ENCODE measurements at places on chromosomes 12 and 14.

DNA sequence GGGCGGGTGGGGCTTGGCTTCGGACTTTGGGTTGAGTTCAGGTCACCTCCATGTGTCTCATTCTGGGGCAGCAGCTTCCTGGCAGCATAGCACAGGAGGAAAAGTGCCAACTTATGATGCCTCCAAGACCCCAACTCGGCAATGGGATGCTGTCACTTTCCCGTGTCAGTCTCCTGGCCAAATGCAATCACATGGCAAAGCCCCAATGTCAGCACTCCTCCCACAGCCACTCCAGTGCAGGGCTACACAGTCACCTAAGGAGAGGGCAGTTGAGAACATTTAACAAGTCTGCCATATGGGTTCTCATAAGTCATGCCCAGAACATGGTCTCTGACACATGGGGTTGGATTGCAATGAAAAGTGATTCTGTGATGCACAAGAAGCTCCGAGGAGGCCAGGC is 26.7 kb downstream of the ELK3 start:
- DNase-seq, result no peak

GRCh38 chr12:131826097-131826928 is 1.9 kb upstream of the MMP17 start:
- no peak for DNase-seq

- DNase-seq, result no peak
Observed at GRCh38 chr12:7155471-7156034, 25.4 kb downstream of the CLSTN3 start.

DNA sequence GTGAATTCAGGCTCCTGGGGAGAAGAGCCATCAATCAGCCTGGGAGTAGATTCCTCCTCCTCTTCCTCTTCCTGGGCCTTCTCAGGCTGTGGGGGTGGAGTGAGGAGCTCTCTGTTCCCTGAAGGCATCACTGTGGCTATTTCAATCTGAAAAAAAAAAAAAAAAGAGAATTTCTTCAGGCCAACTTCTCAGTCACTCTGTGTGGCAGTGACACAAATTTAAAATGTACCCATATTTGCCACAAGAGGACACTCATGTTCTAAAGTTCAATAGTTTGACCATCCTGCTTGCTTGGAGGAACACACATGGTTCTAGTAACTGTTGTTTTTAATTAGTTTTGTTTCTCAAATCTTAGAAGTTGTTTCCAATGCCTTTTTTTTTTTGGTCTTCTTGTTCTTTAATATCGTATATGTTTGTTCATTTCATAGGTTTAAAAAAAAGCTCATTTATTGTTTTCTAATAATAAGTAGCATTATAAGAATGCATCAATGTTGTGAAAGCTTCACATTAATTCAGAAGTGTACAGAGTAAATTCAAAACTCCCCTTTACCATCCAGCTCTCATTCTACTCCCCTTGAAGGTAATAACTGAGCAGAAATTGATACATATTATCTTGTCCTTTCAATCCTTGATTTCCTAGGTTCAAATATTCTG is 23.3 kb upstream of the CCER1 start:
- DNase-seq, result no peak

DNA sequence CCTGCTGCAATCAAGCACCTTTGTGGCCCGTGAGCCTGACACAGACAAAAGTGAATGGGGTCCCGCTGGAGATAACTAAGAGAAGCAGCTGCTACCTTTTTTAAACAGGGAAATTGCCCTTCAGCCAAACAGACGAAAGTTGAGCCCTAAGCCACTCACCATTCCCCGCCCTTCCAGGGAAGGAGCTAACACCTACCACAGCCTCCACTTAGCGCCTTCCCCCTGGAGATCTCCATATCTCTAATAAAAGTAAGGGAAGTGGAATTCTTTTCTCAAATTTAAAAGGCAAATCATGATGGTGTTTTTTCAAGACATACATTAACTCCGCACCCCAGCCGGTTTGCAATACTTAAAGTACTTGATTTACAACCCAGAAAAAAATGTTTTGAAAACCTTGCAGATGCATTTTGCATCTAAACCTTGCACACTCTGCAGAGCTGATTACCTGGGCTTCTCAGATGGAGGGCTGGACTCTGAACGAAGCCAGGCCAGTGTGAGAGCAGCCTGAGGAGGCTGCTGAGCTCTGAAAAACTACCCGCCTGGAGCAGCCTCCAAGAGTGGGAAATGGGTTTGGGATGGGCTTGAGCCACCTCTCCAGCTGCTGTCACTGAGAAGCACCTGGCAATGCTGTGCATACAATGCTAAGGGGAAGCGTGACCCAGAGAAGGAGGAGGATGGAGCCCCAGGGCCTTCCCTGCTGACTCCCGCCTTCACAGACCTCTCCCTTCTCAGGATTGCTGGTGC is 10.0 kb downstream of the NUAK1 start:
- no peak for DNase-seq

DNA sequence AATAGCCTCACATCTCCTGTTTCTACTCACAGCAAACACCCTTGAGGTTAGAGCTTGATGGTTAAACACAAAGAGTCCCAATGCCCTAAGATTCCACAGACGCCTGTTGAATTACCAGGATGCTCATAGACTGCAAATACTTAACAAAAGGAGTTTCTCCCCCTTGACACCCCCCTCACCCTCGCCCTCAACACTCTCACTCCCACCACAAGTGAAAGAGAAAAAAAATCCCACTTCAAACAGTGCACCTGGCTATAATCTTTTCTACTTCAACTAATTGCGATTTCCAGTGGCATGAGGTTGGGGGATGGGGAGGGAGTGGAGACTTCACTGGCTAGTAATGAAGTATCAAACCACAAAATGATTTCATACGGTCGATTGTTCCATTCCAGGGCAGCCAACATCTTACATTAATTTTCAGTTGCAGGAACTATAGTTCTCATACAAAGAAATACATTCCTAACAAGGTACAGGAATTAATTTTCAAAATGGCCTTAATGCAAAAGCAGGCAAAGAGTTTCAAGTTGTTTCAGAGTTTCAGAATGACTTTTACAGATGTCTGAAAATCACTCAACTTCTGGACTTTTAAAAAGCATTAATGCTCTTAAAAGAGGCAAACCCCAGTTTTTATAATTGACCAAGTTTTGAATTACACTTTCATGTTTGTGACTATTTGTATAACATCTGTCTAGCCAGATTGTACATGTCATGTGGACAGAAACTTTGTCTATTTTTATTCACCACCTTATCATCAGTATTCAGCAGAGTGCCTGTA is 390.7 kb downstream of the C12orf75 start:
- no peak for DNase-seq

DNA sequence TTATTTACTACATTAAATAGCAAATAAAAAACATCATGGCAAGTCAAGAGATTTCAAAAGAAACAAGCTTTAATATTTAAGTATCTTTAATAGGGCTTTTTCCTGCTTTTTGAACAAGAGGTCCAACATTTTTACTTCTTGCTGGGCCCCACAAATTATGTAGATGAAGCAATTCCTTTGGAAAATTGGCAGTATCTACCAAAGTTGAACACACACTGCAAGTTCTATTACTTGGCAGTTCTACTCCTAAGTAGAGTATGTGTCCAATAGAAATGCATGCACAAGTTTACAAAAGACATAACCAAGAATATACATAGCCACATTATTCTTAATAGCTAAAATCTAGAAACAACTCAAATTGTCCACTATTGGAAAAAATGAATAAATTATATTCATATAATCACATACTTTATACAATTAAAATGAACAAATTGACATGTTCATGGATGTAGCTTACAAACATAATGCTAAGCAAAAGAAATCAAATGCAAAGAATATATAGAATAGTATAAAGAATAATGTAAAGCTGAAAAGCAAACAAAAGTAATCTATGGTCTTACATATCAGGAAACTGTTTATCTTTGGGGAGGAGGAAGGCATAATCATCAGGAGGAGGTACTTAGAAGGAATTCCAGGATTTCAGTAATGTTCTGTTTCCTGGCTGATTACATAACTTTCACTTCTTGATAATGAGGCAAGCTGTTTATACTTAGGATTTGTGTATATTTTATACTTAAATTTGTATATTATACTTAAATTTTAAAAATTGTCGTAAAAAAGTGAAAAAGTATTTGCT is 6.5 kb upstream of the TMBIM4 start:
- no peak for DNase-seq

DNA sequence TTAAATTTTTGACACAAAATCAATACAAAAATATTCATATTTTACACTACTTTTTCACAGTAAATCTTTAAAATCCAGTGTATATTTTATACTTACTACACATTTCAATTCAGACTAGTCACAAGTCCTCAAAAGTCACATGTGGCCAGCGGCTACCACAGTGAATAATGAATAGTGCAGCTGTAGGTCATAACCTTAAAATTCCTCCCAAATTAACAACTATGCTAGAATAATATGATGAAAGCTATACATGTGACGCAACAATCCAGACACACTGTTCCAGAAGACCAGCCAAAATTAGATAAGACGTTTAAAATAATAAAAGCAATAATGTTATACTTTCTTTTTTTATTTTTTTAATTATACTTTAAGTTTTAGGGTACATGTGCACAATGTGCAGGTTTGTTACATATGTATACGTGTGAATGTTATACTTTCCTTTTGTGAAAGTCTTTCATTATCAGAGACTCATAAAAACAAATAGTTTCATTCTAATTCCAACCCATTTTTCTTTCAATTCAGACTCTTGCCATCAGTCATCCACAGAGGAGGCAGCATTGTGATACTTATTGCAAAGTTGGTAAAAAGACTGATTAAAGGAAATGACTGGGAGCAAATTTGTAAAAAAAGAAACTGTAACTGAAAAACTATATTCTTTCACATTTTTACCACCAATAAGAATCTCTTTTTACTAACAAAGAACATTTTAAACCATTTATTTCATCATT is 67.0 kb downstream of the C2CD5 start:
- DNase-seq, result no peak

DNA sequence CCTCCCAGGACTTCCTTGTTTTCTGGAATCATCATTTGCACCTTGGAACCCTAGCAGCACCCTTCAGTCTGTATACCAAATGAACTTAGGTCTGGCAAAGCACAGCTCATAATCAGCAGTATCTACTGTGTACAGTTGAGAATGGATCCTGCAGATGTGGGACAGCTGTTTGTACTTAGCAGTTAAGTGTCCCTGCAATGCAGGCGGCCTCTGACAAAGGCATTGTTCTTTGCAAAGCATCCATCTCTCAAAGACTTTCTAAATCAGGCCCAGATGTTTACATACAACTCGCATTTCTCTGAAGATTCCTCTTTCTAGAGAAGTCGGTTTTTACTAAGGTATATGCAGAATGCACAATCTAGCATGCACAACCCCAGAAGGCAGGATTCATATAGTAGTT is 170.5 kb upstream of the RBM19 start:
- no peak for DNase-seq

DNA sequence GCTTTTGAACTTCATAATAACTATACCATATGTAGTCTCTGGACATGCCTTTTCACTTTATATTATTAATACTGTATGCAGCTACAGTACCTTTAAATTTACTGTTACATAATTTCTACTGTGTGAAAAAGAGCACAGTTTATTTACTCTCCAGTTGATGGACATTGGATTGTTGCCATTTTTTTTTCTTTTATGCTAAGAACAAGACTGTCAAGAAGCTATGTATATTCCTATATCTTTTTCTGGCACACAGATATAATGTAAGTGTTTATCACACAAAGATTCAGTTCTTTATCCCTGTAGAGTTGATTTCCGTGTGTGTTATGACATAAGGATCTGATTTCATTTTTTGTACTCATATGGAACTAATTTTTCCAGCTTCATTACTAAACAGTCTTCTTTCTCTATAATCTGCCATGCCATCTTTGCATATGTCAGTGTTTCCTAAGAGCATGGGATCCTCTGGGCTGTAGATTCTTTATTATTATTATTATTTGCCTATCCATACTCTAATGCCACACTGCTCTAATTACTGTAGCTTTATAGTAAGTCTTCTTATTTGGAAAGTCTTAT is 593.0 kb upstream of the ATP2B1 start:
- no peak for DNase-seq

GRCh38 chr14:72060917-72061316 is 128.7 kb downstream of the RGS6 start:
- no peak for DNase-seq

GRCh38 chr12:68899251-68899771 is 33.7 kb downstream of the CPM start:
- no peak for DNase-seq

DNA sequence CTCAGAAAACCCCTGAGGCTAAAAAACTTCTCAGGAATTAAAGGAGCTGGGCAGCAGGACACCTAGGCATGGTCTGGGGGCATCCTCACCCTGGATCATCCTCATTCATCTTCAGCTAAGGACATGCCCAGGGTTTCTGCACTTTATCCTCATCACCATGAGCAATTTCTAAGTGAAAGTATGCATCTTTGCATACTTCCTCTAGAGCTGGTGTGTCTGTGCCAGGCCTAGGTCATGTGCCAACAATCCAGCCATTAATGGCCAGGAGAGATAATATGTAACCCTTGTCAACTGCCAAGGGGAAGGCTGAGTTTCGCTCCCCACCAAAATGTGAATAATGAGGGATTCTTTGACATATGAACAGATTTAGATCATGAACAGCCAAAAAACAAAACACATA is 160.5 kb downstream of the KITLG start:
- no peak for DNase-seq

- DNase-seq, result no peak
Observed at GRCh38 chr12:49887536-49888401, 15.9 kb downstream of the FAIM2 start.

GRCh38 chr12:3483089-3483488 is 7.9 kb upstream of the PRMT8 start:
- DNase-seq, result no peak

DNA sequence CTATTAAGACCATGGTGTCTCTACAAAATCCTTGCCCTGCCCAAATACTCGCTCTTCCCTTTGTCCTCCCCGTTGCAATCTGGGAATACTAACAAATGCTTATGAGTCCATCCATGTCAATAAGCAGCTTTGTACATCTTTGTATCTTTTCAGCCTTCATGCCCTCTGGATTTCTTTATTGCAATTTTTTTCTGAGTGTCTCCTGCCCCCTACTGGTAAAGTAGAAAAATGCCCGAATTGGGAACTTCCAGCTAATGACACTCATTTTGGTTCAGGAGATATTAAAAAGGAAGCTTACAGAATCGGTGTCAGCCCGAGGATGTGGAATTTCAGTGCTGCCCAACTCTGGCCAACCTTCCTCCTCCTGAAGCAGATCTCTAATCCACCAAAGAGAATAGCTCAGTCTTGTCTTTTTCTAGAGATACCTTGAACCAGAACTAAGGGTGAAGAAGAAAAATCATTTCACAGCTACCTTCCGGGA is 46.0 kb downstream of the SH2B3 start:
- no peak for DNase-seq

DNA sequence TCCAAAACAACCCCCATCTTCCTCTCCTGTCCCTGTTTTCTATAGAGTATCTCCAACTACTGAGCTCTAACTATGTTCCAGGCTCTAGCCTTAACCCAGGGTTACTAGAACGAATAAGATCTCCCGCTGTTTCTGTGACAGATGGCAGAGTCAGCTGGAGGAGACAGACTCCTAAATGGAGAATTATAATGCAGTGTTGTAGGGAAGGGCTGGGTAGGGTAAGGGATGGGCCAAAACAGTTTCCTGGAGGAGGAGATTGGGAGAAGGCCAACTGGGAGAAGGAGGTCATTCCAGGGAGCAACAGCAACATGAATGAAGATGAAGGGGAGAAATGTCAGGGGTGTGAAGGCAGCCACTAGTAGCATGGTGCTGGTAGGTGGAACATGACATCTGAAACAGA is 73.4 kb upstream of the ANO4 start:
- no peak for DNase-seq
